T-helper 17 cell (primary cell): ENCODE measurements at places on chromosomes 3 and 15.

- no peak for DNase-seq
These were observed 199.8 kb downstream of the WDR72 start for GRCh38 chr15:53559364-53560277.

DNA sequence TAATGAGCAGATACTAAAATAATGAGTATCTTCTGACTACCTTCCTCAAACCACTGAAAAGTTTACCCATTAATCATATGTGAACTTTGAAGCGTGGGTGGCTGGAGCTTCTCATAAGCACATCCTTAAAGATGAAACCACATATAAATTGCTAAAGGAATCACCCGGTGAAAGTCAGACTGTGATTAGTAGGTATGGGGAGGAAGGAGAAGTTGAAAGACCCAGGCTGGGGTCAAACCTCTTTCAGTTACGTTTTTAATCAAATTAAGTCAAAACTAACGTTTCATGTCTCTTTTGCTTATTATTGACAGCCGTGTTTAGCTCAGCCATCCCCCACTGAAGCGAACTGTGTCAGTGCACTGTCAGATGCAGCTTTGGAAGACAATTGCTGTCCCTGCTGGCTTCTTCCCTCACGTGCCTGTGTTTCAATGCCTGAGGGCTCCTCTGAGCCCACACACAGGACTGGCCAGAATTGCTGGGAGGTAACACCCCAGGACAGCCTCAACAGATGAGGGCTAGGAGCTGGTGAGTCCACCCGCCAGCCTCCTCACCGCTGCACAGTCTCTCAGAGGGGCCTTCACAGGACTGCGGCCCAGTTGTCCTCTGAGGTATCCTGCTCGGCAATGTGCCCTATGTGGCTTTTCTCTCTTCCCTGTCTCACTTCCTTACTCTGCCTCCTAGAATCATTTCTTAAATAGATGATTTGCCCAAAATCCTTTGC is 29.3 kb upstream of the SH3BP5 start:
- no peak for DNase-seq

DNA sequence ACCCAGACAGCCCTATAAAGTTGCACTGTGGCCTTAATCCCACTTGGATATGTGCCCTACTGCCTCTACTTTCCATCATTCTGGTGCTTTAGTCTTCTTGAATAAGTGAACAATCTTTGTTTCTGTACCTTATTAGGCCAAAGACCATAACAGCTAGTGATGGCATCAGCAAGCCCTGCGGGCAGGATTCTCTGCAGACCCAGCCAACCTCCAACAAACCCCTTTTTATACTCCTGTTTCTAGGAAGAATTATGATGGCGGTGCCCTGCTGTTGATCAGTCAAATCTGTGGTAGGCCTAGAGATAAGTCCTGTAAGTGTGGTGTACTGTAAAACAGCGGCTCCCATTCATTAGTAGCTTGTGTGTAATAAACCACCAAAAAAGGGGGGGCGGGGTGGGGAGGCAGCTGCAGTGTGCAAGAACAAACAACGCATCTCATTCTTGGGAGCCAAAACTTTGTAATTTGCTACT is 40.5 kb downstream of the SOX2 start:
- DNase-seq: no peak

GRCh38 chr3:162704799-162705385 is 1208.3 kb downstream of the OTOL1 start:
- DNase-seq: no peak

DNA sequence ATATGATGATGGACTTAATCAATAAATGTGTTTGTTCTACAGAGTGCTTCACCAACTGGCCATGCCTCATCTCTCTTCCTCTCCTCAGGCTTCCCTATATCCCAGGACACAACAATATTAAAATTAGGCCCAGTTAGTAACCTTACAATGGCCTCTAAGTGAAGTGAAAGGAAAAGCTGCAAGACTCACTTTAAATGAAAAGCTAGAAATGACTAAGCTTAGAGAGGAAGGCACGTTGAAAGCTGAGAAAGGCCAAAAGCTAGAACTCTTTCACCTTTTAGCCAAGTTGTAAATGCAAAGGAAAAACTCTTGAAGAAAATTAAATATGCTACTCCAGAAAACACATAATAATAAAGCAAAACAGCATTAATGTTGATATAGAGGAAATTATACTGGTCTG is 1010.3 kb downstream of the NAALADL2 start:
- no peak for DNase-seq

DNA sequence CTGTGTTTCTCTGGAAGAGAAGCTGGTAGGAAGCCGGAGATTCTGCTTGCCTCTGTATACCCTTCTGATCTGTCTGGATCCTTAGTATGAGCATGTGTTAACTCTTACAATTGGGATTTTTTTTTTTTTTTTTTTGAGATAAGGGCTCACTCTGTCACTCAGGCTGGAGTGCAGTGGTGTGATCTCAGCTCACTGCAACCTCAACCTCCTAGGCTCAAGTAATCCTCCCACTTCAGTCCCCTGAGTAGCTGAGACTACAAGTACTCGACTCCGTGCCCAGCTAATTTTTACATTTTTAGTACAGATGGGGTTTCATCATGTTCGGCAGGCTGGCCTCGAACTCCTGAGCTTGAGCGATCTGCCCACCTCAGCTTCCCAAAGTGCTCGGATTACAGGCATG is 44.5 kb downstream of the RPN1 start:
- DNase-seq: no peak
